ENCODE measurements at places on chromosomes 1 and 21.
A peak's percentile ranks its signal among the peaks of the same experiment; 100 is the strongest.

DNA sequence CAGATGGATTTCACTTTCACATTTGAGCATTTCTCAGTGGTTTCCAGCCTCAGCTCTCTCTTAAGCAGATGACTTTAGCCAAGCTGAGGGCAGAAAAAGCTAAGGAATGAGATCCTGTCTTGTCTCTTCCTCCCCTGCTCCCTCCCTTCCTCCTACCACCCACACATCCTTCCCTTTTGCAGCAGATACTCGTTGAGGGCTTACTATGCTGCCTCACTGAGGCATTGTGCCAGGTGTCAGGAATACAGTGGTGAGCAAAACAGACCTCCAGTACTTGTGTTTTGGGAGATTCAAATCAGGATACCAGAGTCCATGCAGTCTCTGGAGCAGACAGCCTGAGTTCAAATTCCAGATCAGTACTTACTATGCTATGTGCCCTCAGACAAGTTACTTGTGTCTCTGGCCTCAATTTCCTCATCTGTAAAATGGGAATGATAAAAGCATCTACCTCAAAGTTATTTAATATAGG, 43.2 kb downstream of the KIF26B start:
- DNase-seq = no peak

DNA sequence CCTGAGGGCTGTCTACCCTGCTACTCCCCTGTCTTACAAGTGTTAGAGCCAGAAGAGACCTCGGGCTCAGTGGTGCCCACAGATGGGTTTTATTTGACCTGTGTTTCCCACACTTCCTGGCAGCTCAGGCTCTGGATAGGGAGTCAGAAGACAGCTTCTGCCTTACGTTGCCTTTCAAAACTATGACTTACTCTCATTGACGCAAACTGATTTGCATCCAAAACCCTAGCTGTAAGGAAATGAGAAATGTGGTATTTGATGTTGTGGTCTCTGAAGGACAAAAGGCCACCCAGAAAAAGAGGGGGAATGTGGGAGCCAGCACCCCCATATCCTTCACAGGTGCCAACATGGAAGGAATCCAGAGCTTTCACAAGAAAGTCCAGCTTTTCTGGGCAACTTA, 180.2 kb downstream of the ATG4C start:
- no peak for DNase-seq

- peak; percentile 21 for DNase-seq
Measured at GRCh38 chr1:20102875-20103274, 16.5 kb downstream of the PLA2G2D start.

DNA sequence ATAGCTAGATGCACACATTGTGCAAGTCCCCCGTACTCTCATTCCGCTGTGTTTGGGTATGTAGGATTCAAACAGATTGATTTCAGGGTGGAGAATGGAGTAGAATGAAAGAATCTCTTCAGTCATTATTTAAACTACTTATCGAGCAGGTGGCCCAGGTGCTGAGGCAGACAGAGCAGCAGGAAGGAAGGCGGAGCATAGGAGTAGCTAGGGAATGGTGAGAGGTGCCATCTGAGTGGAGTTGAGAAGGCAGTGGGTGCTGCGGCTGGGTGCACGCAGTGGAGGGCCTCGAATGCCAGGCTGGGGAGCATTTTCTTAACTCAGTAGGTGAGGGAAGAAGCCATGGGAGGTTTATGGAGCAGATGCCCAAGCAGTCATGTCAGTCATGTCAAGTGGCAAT, 45.2 kb upstream of the CD101 start:
- no peak for DNase-seq

- DNase-seq = peak; percentile 42
Measured at GRCh38 chr1:43312663-43313515, 12.1 kb downstream of the TIE1 start.

- DNase-seq = peak; percentile 56
Measured at GRCh38 chr1:40948741-40949443, 30.6 kb upstream of the CTPS1 start.

- no peak for DNase-seq
Measured at GRCh38 chr1:31815307-31815645, 546 bp downstream of the SPOCD1 start.

- DNase-seq = no peak
Measured at GRCh38 chr1:86067626-86068025, 88.9 kb downstream of the COL24A1 start.

DNA sequence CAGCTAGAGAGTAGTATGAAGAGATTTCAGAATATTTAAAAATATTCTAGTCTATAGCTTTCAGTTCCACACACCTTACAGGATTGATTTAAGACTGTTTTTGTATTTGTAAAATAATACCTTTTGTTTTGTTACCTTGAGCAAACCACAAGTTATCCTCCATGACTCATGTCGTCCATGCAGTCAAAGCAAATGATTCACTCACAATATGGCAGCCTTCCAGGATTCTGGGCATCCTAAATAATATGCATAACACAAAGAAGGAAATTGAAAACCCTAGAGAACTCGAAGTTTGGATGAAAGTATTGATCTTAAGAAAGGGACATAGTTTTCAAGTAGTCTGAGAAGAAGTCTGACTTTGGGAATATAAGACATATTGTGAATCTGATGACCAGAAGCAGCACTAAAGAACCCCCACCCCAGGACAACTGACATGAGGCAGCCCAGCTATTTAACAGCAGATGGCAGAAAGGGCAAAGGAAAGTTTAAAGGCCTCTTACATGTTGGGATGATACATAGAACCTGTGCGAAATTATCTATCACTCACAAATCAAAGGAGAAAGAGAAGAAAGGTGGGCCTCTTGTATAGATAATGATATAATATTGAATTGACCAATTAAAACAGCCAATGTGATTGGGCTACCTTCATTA, 857.9 kb downstream of the BRINP3 start:
- DNase-seq = no peak

DNA sequence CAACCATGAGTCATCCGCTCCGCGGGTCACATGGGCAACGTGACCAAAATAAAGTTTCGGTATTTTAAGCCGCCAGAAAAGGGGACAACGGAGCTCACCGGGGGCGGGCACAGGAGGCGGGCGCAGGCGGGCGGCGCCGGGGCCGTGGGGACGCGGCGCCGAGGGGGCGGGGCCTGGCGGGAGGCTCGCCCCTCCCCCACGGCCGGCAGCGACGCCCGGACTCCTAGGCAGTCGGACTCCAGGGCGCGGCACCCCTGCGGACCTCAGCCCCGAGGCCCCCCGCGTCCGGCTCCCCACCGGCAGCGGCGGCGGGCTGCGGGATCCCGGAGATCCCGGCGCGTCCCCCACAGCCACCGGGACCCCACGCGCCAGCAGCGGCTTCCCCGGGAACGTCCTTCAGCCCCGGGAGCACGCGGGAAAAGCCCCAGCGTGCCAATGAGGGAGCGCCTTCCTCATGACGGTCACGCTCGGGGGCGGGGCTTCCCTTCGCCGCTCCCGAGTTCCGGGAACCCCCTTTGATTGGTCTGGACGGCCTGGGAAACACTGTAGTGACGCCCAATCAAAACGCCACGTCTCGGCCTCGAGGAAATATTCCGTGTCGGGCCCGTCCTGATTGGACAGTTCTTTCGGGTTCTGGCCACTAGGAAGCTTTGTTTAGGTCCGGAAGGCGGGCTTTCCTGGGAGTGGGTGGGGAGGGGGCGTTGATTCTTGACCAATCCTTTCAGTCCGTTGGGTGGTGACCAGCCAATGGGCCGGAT, 515 bp upstream of the CAMTA1 start:
- peak; percentile 100 for DNase-seq

- DNase-seq = no peak
Measured at GRCh38 chr1:165034136-165034809, 322.2 kb downstream of the LMX1A start.

DNA sequence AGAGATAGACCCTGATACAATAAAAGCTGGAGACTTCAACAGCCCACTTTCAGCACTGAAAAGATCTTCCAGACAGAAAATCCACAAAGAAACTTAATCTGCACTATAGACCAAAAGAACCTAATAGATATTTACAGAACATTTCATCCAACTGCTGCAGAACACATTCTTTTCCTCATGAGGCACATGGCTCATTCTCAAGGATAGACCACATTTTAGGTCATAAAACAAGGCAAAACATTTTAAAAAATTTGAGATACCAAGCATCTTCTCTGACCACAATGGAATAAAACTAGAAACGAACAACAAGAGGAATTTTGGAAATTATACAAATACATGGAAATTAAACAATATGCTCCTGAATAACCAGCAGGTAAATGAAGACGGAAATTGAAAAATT, 15.0 kb upstream of the IL20 start:
- no peak for DNase-seq

- DNase-seq = no peak
Measured at GRCh38 chr1:206908038-206908437, 10.8 kb downstream of the IL24 start.

- DNase-seq = no peak
Measured at GRCh38 chr1:197286634-197287033, 18.6 kb downstream of the CRB1 start.
